ENCODE measurements at places on chromosomes 13 and 19.
A peak's percentile ranks its signal among the peaks of the same experiment; 100 is the strongest.

DNA sequence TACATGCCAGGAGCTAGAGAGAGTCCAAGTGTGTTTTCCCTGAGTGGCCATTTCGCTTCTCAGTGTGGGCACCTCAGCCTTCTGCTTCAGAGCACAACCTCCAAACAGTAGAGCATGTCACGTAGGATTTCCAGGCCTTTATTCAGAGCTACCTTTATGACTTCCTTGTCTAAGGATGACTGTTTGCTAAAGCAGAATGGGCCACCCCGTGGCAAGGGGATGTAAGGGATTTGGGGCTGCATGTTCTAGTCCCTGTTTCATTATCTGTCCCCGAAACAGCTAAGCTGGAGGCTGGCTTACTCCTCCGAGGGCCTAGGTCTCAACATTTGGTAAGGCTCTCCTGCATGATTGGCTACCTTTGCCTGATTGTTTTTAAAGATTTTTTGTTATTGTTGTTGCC is 6.0 kb downstream of the RNASEH2B start:
- DNase-seq, result no peak

DNA sequence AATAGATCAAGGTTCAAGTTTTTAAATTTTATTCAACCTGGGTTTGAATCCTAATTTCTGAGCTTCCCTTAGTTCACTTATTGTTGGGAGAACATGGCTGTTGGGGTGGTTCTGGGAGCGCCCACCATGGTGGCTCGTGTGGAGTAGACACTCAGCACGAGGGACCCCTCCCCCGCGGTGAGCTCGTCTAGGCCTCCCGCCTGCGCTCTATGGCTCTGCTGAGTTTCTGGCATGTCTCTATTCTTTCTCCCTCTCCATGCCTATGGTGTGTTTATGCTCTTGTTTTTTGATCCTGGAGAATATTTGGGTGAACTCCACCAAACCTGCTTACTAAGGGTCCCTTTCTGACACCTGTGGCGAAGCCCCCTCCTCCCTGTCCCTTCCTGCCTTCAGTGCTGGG is 1.6 kb upstream of the EPN1 start:
- no peak for DNase-seq

- DNase-seq, result no peak
Observed at GRCh38 chr13:32159137-32159869, 127.7 kb downstream of the FRY start.

DNA sequence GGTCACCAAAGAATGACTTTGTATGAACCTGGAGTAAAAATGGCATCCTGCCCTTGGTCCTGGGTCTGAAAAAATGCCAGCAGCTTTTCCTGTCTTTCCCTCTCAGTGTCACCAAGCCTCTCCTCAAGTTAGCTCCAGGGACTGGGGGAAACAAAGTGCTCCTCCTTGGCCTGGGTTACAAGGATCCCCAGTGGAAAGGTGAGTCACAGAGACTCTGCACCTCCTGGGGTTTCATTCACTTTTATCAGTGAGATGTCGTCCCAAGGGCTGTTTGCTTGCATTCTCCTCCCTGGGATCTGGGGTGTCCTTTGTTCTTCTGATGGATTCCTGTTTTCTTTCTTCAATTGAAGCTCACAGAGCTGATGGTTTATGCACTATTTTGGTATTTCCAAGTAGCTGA is 93.2 kb upstream of the CSNK1A1L start:
- no peak for DNase-seq

DNA sequence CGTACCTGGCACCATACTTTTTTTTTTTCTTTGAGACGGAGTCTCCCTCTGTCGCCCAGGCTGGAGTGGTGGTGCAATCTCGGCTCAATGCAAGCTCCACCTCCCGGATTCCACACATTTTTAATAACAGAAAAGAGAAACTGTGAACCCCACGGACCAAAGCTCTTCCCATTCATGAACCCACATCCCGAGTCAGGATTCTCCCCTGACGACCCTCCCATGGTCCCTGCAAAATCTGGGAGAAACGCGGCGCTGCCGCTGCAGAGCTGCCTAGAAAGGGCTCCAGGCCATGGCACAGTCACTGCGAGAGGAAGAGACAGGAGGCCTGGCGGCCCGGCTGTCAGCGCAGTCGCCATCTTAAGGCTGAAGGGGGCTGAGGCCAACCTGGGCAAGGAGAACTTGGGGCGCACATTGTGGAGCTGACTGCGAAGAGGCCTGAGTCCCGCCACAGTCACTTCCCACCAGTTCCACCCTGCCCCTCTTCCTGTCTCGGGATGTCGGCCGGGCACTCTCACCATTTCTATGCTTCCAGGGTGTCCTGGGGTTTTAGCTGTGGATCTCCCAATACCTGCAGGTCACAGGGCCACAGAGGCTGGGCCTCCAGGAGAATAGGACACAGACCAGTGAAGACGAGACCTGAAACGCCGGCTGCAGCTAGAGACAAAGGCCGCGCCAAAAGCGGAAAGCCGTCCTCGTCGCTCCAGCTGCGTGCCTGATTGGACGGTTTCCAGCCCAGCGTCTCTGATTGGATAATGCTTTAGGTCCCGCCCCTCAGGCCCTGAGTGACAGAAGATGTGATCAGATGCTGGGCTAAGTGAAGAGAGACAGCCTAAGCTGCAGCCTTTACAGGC is 71.0 kb downstream of the ZNF486 start:
- peak; percentile 89 for DNase-seq

- no peak for DNase-seq
Observed at GRCh38 chr13:66640231-66640630, 589.9 kb downstream of the PCDH9 start.

GRCh38 chr19:40139533-40140287 is 49.0 kb upstream of the ZNF780A start:
- DNase-seq, result peak; percentile 39

- DNase-seq, result no peak
Observed at GRCh38 chr13:71625694-71626093, 241.3 kb downstream of the DACH1 start.

DNA sequence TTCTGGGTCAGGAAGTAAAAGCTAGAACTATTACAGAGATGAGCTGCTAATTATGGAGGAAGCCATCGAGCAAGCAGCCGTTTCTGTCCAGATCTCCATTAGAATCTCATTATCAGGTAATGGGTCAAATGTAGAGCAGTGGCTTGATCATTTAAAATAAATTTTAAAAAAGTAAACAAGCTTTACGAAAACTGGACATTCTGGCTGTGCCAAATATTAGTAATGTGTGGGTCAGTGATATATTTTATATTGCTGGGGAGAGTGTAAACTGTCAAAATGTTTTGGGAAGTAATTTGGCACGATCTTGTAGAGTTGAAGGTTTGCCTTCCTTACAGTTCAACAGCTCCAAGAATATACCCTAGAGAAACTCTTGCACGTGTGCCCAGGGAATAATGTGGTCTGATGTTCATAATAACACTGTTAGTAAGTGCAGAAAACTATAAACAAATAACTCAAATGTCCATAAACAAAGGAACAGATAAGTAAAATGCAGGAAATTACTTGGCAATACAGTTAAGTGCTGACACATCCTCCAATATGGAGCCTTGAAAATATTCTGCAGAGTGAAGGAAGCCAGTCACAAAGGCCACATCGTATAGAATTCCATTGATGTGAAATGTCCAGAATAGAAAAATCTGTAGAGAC is 127.2 kb upstream of the UBL3 start:
- DNase-seq, result no peak

DNA sequence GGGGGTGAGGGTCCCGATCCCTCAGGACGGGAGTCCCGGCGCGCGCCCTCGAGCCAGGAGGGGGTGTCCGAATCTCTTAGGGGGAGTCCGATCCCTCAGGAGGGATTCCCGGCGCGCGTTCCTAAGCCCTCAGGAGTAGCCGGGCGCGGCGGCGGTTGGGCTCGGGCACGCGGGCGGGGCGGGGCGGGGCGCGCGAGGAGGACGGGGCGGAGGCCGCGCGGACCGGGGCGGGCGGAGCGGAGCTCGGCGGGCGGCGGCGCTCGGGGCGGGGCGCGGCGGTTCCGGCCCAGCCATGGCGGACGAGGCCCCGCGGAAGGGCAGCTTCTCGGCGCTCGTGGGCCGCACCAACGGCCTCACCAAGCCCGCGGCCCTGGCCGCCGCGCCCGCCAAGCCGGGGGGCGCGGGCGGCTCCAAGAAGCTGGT is at the start of gene CUL4A:
TSS of gene CUL4A (plus strand) at position 278 of the 423 bp plus-strand sequence. CDS start at position 293, 15 bp downstream.
- peak; percentile 94 for DNase-seq

DNA sequence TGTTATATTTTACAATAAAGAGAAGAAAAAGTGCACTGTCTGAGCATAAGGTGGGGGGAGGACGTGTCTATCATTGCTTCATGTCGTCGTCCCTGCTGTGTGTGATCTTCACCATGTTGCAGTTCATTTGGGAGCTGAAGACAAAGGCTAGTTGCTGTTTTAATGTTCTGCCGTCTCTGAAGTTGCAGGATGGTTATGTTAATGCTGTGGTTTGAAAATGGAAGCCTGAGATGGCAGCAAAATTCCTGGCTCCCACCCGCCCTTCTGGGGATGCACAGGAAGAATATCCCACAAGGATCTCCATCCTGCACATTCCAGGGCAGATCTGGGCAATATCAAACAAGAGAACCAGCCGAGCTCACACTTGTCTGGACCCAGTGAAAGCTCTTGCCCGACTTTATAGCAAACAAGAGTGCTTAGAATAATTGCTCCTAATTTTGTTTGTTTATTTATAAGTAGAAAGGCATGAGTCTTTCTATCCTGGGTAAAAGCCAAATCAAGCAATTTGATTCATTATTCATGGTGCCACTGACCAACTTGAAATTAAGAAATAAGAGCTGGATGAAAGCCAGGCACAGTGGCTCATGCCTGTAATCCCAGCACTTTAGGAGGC is 110.3 kb upstream of the ABCC4 start:
- DNase-seq, result peak; percentile 15

GRCh38 chr19:48858984-48859710 is 9.3 kb downstream of the PLEKHA4 start:
- no peak for DNase-seq

- DNase-seq, result no peak
Observed at GRCh38 chr19:11364935-11365334, 9.5 kb upstream of the SWSAP1 start.

GRCh38 chr13:51562011-51562671 is 22.1 kb upstream of the WDFY2 start:
- no peak for DNase-seq

- DNase-seq, result no peak
Observed at GRCh38 chr19:53982001-53982451, 9.4 kb upstream of the CACNG6 start.

- no peak for DNase-seq
Observed at GRCh38 chr13:106172176-106172905, 363.1 kb downstream of the EFNB2 start.

- DNase-seq, result no peak
Observed at GRCh38 chr19:1258163-1258492, 9.7 kb downstream of the MIDN start.

DNA sequence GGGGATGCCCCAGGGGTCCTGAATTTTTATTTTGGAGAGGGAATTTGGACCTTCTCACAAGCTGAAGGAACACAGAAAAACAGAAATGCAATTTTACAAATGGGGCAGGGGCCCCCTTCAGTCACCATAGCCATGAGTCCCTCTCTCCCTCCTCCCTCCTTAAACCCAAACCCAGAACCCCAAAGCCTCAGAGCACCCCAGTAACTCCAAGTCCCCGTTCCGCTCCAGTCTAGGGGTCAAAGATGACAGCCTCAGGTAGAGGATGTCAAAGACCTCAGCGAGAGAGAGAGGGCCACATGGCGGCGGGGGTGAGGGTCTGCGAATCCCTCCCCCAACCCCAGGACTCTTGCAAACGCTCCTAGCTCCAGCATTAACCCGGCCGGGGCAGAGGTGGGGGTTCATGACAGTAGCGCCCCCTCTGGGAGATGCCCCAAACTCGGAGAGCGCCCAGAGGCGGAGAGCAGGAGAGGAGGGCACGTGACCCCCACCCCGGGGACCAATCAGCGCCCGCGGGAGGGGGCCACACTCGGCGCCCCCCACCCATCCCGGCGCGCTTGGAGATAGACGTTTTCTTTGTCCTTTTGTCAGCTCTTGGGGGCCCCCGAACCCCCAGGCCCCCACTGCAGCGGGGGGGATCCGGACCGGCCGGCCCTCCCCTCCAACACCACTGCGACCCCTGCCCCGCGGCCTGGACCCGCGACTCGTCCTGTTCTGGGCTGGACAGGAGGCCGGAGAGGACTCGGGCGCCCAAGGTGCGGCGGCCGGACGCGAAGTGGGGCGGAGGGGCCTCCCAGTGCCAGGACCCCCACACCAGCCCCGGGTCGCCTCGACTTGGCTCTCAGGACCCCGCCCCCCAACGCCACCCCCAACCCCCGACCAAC is 20.8 kb upstream of the SEMA6B start:
- DNase-seq, result no peak

DNA sequence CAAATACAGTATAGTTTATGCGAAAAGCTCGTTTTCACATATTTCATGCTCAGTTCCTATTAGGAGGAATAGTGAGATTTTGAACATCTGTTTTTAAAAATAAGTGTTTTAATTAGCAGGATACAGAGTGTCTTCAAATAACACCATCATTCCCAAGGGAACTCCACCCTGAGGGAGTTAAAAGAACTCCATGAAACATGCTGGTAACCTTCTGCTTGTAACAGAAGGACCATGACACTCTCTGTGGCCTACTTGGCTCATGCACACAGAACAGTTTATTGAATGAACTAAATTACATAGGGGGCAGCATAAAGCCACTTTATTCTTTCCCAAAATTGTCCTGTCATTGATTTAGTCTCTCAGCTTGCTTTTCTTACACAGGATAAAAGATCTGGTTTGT is 809.5 kb upstream of the SLITRK6 start:
- DNase-seq, result no peak

DNA sequence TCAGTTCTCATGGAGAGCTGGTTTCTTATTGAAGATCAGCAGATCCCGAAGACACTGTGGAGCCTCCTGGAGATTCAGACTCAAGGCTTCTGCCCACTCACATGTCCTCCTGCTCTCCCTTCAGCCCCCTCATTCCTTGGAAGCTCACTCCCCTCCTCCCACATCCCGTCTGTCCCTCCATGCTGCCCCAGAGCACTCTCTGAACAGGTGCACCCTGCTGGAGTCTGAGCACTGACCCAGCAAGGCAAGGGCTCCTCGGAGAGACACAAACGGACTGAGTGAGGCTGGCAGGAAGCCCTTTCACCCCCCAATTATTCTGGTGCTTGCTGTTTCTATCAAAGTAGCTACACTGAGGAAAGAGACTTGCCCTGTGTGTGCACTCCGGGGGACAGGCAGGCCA is 374.0 kb downstream of the UQCRFS1 start:
- no peak for DNase-seq

GRCh38 chr13:111201304-111201940 is 86.3 kb downstream of the ARHGEF7 start:
- no peak for DNase-seq

- no peak for DNase-seq
Observed at GRCh38 chr13:79749984-79750551, 269.1 kb downstream of the NDFIP2 start.

Data from NCI-H774 (cell line).